Gastrocnemius medialis (tissue), 4 donors: ENCODE measurements at places on chromosomes 1 and 21. TPM values are rescaled to one million over a fixed set of nuclear protein-coding genes. Genes with fewer than 3 reads are reported as not detected.
A peak's percentile ranks its signal among the peaks of the same experiment; 100 is the strongest.

SLC16A4 gene
- 3.5 TPM for total RNA-seq

DNA sequence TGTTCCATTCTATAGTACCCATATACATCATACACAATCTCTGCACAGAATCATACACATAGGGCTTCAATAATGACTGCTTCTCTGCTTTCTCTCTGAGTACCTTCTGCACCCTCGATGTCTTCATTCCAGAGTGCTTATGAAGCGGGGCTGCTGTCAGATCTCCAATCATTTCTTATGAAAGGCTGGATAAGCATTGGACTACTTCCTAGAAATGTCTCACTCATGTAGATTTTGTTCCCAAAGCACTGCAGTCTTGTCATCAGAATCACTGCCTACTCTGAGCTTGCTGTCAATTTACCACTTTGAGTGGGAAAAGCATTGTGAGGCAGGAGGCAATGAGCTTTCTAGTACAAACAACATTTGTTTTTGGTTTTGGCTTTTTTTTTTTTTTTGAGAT is 179.0 kb downstream of the SLC35F3 start:
- no peak for DNase-seq
- H3K27ac ChIP-seq: no peak overlapping the region
- no peaks in the 10 kb centered on the region for H3K27me3 ChIP-seq
- H3K4me1 ChIP-seq: no peaks in the 10 kb centered on the region
- H3K4me3 ChIP-seq: no peak overlapping the region

DNA sequence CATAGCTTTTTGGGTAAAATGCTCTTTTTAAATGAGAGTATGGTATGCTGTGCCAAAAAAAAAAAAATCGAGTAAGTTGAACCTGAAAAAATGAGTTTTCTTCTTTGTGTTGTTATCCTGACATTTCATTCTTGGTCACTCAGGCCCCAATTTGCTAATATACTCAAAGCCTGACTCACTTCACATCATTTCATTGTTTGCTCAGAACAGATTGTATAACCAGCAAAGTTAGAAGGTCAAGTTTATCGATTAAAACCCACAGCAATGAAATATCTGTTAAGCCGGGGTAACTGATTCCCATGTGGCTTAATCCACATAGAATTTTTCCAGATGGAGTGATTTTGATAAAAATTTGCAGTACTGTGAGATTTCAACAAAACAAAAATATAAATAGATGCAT is 363.7 kb downstream of the NEGR1 start:
- H3K4me3 ChIP-seq: no peak overlapping the region
- DNase-seq: no peak
- no peaks in the 10 kb centered on the region for H3K36me3 ChIP-seq
- H3K27ac ChIP-seq: no peak overlapping the region
- no peaks in the 10 kb centered on the region for H3K27me3 ChIP-seq

DNA sequence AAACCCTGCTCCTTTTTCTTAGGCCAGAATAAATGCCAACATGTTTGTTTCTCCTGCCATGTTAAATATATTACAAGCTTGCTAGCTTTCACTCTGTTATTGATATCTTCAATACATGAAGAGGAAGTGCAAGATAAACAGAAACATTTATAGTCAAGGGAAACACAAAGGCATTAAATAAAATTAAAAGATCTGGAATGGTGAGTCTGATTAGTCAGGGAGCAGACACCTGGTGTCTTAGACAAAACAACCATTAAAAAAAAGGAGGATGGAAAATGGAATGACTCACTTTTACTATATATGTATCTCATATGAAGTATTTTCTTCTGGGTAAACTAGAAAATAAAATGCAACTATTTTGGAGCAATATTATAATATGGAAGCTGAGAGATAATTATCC is 123.3 kb downstream of the SMYD3 start:
- H3K36me3 ChIP-seq: no peaks in the 10 kb centered on the region
- H3K27ac ChIP-seq: no peak overlapping the region
- no peak overlapping the region for H3K4me3 ChIP-seq

GRCh38 chr1:202143011-202143767 is 1.3 kb downstream of the ARL8A start:
- DNase-seq: peak; percentile 47
- H3K27ac ChIP-seq: peak overlapping the region; percentile 88
- peak overlapping the region; percentile 77 for H3K4me3 ChIP-seq
- H3K27me3 ChIP-seq: no peaks in the 10 kb centered on the region
- peaks cover 5% of the 10 kb centered on the region for H3K36me3 ChIP-seq
- peaks cover 25% of the 10 kb centered on the region for H3K4me1 ChIP-seq

GRCh38 chr1:30414086-30414850 is 309.1 kb downstream of the MATN1 start:
- H3K4me1 ChIP-seq: no peaks in the 10 kb centered on the region
- no peaks in the 10 kb centered on the region for H3K27me3 ChIP-seq
- no peaks in the 10 kb centered on the region for H3K36me3 ChIP-seq

DNA sequence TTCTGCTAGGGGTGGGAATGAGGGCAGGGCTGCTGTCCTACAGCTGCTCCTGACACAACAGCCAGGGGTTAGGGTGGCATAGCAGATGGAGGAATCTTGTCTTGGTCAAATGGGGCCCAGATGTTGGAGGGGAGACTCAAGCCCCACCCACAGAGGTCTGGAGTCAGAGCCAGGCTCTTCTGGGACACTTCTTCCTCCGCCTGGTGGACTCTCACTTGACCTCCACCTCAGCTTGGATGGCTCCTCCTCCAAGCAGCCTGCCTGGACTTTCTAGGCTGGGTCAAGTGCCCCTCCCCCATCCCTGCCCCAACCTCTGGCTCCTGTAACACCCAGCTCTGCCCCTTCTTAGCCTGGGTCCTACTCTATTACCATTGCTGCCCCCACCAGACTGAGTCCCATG is 35.5 kb downstream of the EPHA2 start:
- H3K27ac ChIP-seq: no peak overlapping the region
- H3K36me3 ChIP-seq: no peaks in the 10 kb centered on the region
- H3K4me1 ChIP-seq: no peaks in the 10 kb centered on the region
